ENCODE measurements at places on chromosomes 2 and 18.

DNA sequence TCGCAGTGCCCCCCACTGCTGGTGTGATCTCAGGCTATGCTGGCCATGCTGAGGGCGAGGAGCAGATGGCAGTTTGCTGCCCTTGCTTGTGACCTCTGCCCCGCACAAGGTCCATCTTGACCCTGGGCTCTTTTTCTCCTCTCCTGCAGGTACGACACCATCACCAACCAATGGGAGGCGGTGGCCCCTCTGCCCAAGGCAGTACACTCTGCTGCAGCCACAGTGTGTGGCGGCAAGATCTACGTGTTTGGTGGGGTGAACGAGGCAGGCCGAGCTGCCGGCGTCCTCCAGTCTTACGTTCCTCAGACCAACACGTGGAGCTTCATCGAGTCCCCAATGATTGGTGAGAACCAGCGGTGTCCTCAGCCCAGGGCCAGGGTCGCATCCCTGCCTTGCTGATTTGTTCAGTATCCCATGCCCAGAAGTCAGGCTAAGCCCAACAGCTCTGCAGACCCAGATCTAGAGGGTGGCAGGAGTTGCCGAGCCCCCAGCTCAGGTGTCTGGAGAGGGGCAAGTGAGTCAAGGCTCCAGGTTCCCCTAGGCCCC lies 223.8 kb downstream of the ATAD2B start:
- DNase-seq: no peak

DNA sequence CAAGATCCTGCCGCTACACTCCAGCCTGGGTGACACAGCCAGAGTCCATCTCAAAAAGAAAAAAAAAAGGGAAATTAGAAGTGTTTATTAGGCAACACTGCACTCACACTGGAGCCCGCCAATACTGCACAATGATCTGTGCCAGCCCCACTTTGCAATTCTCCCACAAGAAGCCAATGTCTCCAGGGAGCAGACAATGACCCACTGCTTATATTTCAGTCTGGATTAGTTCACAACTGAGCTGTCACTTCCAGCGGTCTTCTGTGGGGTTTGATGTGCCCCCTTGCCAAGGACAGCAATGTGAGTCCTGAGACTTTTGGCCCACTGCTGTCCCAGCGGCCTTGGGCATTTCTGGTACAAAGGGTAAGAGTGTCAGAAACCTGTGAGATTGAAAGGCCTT lies 85.6 kb upstream of the PPM1B start:
- DNase-seq: no peak

- DNase-seq: no peak
Observed at GRCh38 chr2:24512404-24512803, 21.4 kb downstream of the NCOA1 start.

- DNase-seq: no peak
Observed at GRCh38 chr18:3150274-3150673, 69.5 kb downstream of the MYOM1 start.

- DNase-seq: peak; percentile 19
Observed at GRCh38 chr2:119255760-119256581, 32.3 kb downstream of the STEAP3 start.

DNA sequence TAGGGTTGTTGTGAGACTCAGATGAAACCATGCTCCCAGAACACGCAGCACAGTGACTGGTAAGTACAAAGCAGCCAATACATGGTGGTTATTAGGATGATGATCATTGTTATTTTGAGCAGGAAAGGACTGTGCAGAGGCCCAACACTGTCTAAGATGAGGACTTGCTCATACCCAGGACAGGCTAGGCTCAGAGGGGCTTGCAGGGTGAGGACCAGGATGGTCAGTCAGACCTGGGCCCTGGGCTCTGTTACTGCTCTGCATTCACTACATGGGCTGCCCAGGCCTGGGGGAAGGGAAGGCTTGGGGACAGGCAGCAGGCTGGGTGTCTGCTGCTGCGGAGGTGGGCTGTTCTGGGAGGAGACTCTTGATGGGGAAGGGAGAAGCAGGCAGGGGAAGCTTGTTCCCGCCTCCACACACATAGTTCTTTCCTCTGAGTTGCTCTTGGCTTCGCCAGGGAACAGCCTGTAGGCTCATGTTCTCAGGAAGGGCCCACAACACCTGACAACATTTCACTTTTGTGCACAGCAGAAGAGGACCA lies 17.5 kb downstream of the CAPN13 start:
- DNase-seq: no peak

DNA sequence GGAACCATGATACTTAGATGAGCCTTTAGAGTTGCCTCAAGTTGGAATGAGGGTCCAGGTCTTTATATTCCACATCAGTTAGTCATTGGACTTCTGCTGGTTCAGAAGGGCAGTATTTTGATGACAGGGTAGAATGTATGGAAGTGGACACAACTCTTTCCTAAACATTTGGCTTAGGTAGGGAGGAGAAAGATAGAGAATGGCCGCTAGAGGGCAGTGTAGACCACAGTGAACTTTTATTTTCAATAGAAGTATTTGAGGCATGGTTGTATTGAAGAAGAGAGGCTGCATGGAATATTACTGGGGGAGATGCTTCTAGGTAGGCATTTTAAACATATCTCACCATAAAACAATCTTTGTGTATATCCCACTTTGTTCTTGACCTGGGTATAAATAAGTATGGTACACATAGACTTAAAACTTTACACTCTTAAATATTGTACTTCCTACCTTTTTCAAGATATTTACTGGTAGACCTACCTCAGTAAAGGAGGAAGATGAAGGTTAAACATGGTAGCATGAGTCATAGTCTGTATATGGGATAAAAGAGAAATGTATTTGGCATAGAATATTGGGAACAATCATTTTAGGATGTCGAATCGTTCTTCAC lies 497.6 kb upstream of the FAM98A start:
- peak; percentile 24 for DNase-seq

- no peak for DNase-seq
Observed at GRCh38 chr18:59846814-59847490, 52.8 kb upstream of the PMAIP1 start.

DNA sequence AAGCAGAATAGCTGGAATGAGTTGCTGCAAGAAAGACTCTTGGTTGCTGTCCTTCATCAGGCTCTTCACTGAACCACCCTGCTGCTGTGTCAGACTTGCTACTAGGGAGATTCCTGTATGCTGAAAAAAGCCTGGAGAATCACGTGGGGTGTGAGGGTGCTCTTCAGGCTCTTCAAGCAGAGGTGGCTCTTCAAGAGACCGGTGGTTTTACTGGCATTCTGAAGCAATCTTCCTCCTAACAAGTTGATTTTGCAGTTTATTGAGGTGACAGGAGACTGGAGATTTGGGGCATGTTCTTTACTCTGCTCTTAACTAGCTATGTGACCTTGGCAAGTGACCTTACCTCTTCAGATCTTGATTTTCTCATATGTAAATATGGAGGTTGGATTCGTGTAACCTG lies 14.1 kb downstream of the TMEM178A start:
- DNase-seq: no peak

All from NCI-H345 (cell line).